ENCODE measurements at places on chromosomes 5 and 9. TPM values are rescaled to one million over a fixed set of nuclear protein-coding genes. Genes with fewer than 3 reads are reported as not detected.

Gene KLF9
- 11.6 TPM for total RNA-seq

Gene PDLIM7
- 108 TPM for total RNA-seq

Gene SV2C
- 0.14 TPM for total RNA-seq

Gene GLDC
- total RNA-seq, result 1.7 TPM

Gene FOXD4
- total RNA-seq, result 0.21 TPM
